ENCODE measurements at places on chromosomes 13 and 19.

DNA sequence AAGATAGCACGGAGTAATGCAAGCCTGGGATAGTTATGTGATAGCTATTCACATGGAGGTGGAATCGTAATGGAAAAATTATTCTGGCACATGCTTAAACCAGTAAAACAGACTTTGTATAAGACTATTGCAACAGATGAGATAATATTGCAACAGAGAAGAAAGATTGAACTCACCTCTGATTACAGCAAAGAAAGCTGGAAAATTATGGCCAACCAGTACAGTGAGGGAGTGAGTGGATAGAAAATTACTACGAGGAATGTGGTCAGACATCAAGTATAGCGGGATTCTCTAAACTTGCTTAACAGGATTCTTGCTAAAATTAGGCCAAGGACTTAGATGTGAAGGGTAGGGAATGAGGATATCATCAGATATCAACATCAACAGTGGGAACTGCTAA is 397.6 kb upstream of the KLHL1 start:
- DNase-seq: no peak

- DNase-seq: no peak
Measured at GRCh38 chr13:94776956-94777355, 64.6 kb upstream of the SOX21 start.

DNA sequence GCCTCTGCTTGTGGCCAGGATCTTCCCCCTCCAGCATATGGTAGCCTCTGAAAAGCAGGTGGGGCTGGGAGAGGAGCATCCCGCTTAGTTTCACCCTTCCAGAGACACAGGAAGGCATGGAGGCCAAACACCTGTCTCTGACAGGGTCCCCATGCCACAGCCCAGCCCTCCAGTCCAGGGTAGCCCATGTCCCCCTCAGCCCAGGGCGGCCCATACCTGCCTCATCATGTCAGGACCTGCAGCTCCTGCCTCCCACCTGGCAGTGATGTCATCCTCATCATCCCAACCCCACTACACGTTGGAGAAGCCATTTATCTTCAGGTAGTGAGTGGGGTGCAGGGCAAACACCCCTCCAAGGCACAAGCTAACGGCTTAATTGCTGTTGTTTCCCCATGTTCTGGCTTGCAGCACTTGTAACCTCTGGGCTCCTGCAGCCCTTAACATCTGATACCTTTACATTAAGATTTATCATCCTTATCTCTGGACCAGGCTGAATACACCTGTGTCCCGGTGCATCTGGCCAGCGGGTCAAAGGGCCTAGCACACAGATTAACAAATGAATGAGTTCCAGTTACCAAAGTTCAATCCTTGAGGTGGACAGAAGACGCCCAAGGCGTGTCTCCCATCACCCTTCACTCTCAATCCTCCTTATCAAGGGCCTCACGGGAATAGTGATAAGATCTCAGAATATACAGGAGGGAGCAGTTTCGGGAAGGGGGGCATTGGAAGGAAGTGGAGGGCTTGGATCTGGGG is 22.2 kb downstream of the ZNF175 start:
- DNase-seq: no peak

GRCh38 chr13:84606616-84607015 is 724.3 kb upstream of the SLITRK1 start:
- no peak for DNase-seq

- DNase-seq: no peak
Measured at GRCh38 chr13:35785576-35786303, 309.3 kb upstream of the MAB21L1 start.

DNA sequence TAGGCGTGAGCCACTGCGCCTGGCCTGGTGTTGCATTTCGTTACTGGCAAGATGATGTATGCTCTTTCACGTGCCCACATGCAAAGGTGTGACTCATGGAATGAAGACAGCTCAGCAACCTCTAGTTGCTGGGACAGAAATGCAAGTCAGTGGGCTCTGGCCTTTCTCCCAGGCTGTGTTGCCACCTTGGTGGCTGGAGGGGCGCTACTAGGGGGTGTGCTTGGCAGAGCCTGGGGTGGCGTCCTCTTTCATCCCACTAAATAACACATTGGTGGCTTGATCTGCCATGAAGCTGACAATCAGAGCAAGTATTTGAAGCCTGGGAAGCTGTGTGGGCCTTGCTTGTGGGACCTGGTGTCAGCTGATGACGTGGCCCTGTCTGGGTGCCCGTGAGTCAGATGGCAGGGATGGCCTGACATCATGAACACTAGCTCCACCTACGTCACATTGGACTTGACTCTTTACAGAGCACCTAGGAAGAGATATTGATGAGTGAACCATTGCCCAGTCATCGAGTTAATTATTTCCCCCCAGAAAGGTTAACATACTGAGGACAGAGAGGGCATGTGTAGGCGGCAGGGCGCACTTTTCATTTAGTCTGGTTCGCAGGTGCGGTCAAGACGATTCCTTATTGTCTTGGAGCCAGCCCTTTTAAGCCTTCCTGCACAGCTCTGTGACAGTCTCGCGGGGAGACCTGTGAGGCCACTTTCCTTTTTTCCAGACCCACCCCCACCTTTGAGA is 154.2 kb downstream of the TM9SF2 start:
- no peak for DNase-seq

DNA sequence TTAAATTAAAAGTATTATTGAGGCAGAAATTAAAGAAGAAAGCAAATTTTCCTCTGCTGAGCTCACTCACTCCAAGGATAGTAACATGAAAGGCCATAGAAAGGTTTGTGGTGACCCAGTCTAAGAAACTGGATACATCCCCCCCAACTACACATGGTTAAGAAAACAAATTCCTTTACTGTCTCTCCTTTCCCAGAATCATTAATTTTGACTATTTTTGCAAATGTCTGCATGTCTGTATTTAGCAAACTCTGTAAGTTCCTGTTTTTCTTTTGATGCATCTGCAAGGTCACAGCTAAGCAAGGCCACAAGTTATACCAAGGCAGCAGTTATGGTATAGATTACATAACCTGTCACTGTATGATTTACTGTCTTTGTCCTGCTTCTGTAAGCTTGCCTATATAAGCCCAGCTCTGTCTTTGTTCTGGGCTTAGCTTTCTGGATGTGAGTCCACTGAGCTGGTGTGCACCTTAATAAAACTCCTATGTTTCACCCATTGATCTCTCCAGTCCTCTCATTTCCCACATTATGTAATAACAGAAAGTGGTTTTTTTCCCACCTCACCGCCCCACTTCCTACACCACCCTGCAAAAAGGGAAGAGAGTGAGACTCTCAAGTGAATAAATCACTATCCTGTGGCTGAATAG is 8.5 kb upstream of the ZNF83 start:
- no peak for DNase-seq

DNA sequence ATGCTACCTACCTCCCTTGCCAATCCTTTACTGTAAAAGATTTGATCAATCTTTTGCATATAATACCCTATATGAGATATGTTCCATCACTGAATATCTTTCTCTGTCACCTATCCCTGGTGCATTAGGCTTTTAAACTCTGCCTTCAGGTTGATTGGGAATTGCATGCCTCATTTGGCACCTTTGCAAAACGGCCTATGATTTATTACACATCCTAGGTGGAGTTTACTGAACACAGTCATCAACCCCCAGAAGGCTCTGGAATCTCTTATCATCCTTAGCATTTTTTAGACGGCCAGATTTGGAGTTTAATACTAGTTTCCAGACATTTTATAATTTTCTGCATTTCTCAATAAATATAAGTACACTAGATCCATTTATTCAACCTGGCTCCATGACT is 448.4 kb upstream of the SLC10A2 start:
- DNase-seq: no peak

DNA sequence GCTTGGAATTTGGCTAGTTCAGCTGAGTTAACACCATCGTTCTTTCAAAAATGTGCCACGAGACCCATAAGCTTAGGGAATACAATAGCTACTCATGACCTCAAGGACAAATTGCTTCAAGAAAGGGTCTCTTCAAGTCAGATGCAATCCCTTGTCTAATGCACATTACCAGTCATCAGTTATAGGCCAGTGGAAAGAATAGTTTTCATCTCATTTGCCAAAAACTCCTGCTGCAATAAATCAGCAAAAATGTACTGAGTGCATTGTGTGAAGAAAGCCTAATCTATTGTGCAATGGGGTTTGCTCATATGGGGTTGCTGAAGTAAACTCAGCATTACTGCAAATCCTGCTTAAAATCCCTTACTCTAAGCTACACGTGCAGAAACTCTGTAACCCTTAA is 208.3 kb upstream of the NBEA start:
- DNase-seq: no peak

GRCh38 chr19:40232479-40232878 is 6.0 kb upstream of the CCNP start:
- DNase-seq: no peak

DNA sequence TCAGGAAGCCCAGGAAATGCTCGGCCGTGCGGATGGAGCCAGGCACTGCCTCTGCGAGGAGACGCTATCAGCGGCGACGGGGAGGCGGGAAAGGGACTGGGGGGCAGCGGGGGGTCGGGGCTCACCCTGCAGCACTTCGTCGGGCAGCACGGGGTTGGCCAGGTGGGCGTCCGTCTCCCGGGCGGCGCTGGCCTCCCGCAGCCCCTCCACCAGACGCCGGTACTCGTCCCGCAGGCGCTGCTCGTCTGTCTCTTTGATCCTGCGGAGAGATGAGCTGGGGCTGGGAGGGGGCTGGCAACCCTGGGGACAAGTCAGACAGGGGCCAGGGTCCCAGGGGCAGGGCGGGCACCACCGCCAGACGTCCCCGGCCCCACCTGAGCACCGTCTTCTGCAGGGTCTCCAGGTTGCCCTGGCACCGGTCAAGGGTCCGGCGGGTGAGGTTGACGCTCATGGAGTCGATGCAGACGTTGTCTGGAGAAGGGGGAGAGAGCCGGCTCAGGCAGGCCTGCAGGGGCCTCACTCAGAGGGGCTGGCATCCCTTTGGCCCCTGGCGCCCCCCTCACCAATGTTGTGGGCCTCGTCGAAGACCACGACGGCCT is 6.4 kb downstream of the ERCC2 start:
- no peak for DNase-seq

GRCh38 chr19:46435009-46435408 is 6.3 kb upstream of the PNMA8C start:
- no peak for DNase-seq

GRCh38 chr13:60363288-60363687 is 33.7 kb upstream of the TDRD3 start:
- DNase-seq: no peak

GRCh38 chr19:41363371-41363752 is 587 bp downstream of the B9D2 start:
- no peak for DNase-seq

GRCh38 chr19:48554385-48555091 is 2.6 kb downstream of the SULT2B1 start:
- no peak for DNase-seq

- no peak for DNase-seq
Measured at GRCh38 chr13:79972066-79972569, 368.8 kb downstream of the SPRY2 start.

DNA sequence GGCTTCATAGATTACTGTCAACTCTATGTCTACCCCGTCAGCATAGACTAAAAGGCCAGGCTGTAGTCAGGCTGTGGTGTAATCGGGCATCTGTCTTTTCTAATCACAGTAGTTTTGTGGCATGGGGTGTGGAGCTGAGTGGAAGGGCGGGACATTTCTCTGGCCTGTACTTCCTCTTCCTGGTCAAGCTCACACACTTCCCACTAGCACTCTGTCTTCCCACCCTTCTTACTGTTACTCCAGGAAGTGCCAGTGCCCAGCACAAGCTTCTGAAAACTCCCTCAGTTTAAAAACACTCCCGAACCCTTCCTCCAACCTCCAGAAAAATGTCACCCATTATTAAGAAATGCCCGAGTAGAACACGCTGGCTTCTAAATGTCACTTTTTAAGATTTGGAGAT is 229.8 kb downstream of the KLF5 start:
- no peak for DNase-seq

GRCh38 chr19:6767357-6768235 is at the start of gene SH2D3A:
TSS of gene SH2D3A (minus strand) at chr19:6767435. CDS start at chr19:6763748, 3,687 bp downstream.
- peak; percentile 91 for DNase-seq

GRCh38 chr19:19580418-19580817 is 38.1 kb downstream of the PBX4 start:
- no peak for DNase-seq

DNA sequence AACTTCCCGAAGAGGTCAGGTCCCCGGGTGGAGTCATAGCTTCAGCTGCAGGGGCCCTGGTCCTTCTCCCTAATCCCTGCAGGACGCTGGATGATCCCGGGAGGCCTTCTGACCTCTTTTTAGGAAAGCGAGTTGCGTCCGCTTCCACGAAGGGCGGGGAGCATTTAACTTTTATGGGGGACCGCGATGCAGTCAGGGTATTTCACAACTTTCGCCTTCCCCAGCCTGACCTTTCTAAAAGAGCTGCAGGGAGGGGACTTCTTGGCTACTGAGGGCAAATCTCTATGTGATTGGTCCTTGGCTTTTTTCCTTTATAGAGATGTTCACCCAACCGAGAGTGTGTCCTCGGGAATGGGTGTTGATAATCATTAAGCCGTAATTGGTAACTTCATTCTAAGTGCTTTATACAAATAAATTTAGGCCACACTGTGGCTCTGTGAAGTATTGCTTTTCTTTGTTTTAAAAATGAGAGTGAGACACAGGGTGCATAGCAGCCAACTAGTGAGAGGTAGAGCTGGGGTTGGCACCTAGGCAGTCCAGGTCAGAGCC is 778 bp downstream of the ZNF230 start:
- DNase-seq: no peak

GRCh38 chr13:85525411-85525810 is 273.8 kb downstream of the SLITRK6 start:
- no peak for DNase-seq

GRCh38 chr13:41028051-41028450 is 8.9 kb upstream of the ELF1 start:
- no peak for DNase-seq

GRCh38 chr13:109135018-109135417 is 505.6 kb downstream of the MYO16 start:
- no peak for DNase-seq

- DNase-seq: no peak
Measured at GRCh38 chr13:54162069-54162468, 1133.5 kb downstream of the OLFM4 start.

DNA sequence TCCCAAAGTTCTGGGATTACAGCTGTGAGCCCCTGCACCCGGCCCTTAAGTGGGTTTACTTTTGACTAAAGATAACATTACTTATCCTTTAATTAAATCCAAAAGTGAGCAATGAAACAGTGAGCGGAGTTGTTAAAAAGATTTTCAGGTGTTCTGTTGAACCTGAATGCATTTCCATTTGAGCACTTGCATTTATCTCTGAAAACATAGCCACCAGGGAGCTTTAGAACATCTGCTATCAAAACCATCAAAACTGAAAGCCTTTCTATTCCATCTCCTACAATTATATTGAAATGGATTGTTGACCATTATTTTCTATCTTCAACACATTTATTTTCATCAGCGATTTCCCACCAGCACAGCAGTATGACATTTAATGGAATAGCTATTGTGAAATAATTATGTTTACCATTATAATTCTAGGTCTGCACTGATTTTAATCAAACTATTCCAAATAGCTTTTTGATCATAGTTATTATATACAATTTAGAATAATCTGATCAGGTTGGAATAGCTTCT is 269.0 kb downstream of the FGF14 start:
- DNase-seq: no peak

Measured in stimulated activated CD8-positive, alpha-beta memory T cell treated with anti-CD3 and anti-CD28 coated beads, Interleukin-7, amount 100 ng/mL, for 4 hours (primary cell).